GM23248 (cell line): ENCODE measurements at places on chromosomes 4 and X. TPM values are rescaled to one million over a fixed set of nuclear protein-coding genes. Genes with fewer than 3 reads are reported as not detected.

Gene SULT1B1
- 0.10 and 0.11 TPM in 2 replicates for polyA plus RNA-seq

Gene TTC29
- not detected in 2 replicates for polyA plus RNA-seq

Gene CCDC149
- 8.3 and 9.7 TPM in 2 replicates for polyA plus RNA-seq

Gene TMEM150C
- polyA plus RNA-seq, result 0.44 and 0.84 TPM in 2 replicates

GRCh38 chr4:3305610-3306371, 13.0 kb downstream of the RGS12 start:
- H3K36me3 ChIP-seq, result no peaks in the 10 kb centered on the region
- no peaks in the 10 kb centered on the region for H3K27me3 ChIP-seq
- peak; percentile 77 for DNase-seq
- H3K4me1 ChIP-seq, result peaks cover 14% of the 10 kb centered on the region; the same call in 1 of the 2 replicates
- no peak overlapping the region for H3K4me3 ChIP-seq
- H3K27ac ChIP-seq, result no peak overlapping the region

DNA sequence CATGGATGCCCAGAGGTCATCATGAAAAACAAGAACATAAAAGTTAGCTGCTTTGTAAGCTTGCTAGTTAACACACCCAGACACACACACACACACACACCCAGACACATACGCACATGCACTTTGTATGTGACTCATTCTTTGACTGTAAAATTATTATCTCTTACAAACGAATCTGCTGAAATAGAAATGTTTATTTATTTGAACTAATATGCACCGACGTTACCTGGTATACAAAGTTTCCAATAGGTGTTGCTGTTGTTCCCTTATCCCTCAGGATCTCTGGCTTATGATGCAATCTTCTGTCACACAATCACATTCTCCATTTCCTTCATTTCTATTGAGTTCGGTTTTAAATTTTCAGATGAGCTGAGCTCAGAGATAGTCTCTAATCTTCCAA, 209.3 kb downstream of the PTTG2 start:
- H3K27me3 ChIP-seq, result no peaks in the 10 kb centered on the region
- H3K36me3 ChIP-seq, result no peaks in the 10 kb centered on the region
- H3K4me3 ChIP-seq, result no peak overlapping the region
- peak; percentile 13 for DNase-seq

DNA sequence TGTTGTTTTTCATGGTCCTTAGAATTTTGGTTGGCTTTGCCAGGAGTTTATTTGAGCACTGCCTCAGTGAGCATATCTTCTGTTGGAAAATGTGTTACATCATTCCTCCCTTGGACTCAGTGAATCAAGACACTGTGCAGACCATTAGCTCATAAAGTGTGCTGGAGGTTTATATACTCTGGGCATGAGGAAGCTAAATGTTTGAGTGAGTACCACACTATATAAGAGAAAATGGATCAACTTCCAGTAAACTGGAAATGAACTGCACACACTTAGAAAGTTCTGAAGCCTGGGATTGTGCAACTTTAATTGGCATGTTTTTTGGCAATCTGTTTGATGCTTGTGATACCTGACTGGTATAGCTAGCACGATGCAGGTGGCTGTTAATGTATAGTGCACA, 75.9 kb downstream of the LIMCH1 start:
- H3K36me3 ChIP-seq, result no peaks in the 10 kb centered on the region
- 0 out of 2 replicates have a peak, but pooled peaks cover 5% of the 10 kb centered on the region for H3K27me3 ChIP-seq
- peaks cover 22% of the 10 kb centered on the region for H3K4me1 ChIP-seq
- no peak overlapping the region for H3K27ac ChIP-seq
- H3K4me3 ChIP-seq, result peak overlapping the region; percentile 53; the same call in 1 of the 2 replicates

DNA sequence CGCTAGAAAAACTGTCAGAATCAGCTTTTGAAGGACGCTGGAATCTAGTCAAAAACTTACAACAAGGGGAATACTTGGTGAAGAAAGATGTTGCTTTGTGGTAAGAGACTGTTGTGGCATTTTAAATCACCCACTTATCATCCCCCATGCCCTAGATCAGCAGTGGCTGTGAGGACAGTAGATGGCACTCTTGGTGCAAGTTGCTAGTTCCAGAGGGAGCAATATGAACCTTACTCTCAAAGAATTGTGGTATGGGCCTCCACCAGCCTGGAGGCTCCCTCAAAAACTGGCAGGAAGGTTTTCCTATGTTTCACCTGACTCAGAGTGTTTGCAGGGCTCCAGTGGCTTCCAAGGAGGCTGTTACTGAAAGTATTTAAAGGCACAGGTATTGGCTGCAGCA, 37.7 kb upstream of the SLC16A2 start:
- no peaks in the 10 kb centered on the region for H3K27me3 ChIP-seq
- H3K4me1 ChIP-seq, result no peaks in the 10 kb centered on the region
- no peaks in the 10 kb centered on the region for H3K36me3 ChIP-seq
- no peak overlapping the region for H3K27ac ChIP-seq
- H3K4me3 ChIP-seq, result no peak overlapping the region
- DNase-seq, result peak; percentile 61

GRCh38 chr4:147844781-147845180, 112.9 kb downstream of the ARHGAP10 start:
- no peak for DNase-seq
- peaks cover under 1% of the 10 kb centered on the region; the same call in 1 of the 2 replicates for H3K36me3 ChIP-seq
- H3K27me3 ChIP-seq, result no peaks in the 10 kb centered on the region
- H3K27ac ChIP-seq, result no peak overlapping the region

DNA sequence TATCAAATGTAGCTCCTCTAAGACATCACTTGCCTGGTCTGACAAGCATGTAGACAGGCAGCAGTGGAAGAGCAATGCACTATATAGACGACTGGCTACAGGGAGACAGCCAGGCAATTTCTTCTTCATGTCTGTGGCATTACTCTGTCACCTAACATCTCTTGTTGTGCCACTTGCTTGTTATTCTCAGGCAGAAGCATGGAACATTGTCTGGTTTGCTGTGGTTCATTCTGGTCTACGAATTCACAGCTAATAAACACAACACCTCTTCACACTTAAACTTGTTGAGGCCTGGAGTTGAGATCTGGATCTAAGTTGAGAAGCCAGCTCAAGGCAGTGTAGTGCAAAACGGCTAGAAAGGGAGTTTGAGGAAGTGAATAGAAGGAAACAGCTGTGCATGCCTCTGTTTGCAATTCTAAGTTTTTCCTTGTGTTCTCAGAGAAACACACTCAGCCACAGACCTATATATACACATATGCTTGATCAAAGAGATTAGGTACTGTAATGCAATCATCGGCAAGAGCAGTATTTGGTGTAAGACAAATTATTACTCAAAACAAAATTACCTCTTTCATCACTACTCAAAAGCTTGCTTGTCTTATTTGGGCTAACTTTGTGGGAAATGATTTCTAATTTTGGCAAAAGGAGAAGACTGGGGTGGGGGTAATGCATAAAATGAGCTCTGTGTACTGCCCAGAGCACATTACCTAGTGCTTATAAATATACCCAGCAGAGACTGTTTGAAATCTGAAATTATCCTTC, 243.8 kb downstream of the PPP3CA start:
- DNase-seq, result peak; percentile 3
- peaks cover 13% of the 10 kb centered on the region for H3K4me1 ChIP-seq
- peaks cover 9% of the 10 kb centered on the region for H3K36me3 ChIP-seq
- no peaks in the 10 kb centered on the region for H3K27me3 ChIP-seq
- H3K4me3 ChIP-seq, result no peak overlapping the region
- H3K27ac ChIP-seq, result no peak overlapping the region

- no peaks in the 10 kb centered on the region for H3K4me1 ChIP-seq
- peak; percentile 11 for DNase-seq
- H3K4me3 ChIP-seq, result 0 out of 2 replicates have a peak overlapping the region, but pooled peaks have one; percentile 8
- no peak overlapping the region for H3K27ac ChIP-seq
- no peaks in the 10 kb centered on the region for H3K36me3 ChIP-seq
Observed at GRCh38 chr4:175946472-175947116, 119.0 kb upstream of the WDR17 start.

- H3K36me3 ChIP-seq, result no peaks in the 10 kb centered on the region
- no peak for DNase-seq
- no peaks in the 10 kb centered on the region for H3K27me3 ChIP-seq
- peaks cover 16% of the 10 kb centered on the region for H3K4me1 ChIP-seq
- H3K27ac ChIP-seq, result no peak overlapping the region
Observed at GRCh38 chr4:70709611-70710205, 12.1 kb upstream of the RUFY3 start.

- no peak overlapping the region for H3K27ac ChIP-seq
- no peak overlapping the region for H3K4me3 ChIP-seq
- H3K27me3 ChIP-seq, result peaks cover 26% of the 10 kb centered on the region
- H3K4me1 ChIP-seq, result no peaks in the 10 kb centered on the region
- no peaks in the 10 kb centered on the region for H3K36me3 ChIP-seq
Observed at GRCh38 chr4:77665381-77666069, 59.9 kb downstream of the CXCL13 start.

DNA sequence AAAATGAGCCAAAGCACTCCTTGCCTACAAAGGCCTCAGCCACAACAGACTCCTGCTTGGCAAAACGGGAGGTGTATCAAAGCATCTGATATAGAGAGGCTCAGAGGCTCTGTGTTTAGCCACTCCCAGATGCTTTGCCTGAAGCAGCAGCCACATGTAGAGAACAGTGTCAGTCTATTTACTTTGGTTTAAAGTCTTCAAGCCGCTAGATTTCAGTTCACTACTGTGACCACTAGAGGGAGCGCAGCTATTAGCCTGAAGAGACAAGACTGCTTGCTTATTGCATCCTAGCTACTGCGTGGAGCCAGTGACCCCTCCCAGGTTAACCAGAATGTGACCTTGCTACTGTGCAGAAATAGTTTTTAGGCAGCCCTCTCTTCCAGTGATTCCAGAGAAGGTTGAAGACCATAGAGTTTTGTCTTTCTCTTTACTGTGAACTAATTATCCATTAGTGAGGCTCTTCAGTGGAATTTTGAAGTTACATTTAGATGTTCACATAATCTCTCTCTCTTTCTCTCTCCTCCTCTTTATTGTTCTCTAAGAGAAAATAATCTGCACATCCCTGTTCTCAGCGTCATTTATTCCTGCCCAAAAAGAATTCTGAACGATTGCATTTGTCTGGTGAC, 39.3 kb downstream of the BMP3 start:
- no peaks in the 10 kb centered on the region for H3K4me1 ChIP-seq
- no peak overlapping the region for H3K4me3 ChIP-seq
- DNase-seq, result peak; percentile 79
- no peaks in the 10 kb centered on the region for H3K27me3 ChIP-seq
